ENCODE measurements at places on chromosomes 5 and 9.

- no peak for DNase-seq
Observed at GRCh38 chr5:154881986-154882385, 23.6 kb downstream of the CNOT8 start.

- no peak for DNase-seq
Observed at GRCh38 chr5:145141534-145141933, 693.6 kb downstream of the PRELID2 start.

DNA sequence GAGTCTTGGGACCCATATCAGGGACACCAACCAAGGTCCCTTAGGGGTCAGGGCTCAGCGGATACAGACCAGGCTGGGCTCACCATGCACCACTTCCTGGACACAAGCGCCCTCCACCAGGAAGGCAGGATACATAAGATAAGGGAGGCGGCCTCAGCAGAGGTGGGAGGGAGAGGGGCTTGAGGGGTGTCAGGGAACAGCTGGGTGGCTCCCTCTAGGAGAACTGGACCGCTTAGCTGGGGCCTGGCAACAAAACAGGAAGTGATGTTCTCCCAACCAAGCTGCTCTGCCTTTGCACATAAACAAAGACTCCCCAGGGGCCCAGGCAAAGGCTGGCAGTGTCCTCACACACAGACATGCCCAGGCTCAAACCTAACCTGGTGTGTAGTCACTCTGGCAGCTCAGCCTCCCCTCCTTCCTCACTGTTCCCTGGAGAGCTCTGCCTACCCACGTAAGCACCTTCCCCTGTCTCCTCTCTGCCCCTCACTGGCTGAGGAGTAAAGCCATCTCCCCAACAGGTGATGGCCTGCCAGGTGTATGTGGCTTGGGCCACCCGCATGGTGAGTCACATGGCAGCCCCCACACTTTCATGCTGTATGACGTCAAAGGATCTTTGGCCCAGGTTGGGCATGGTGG, 5.8 kb upstream of the BICD2 start:
- no peak for DNase-seq

- no peak for DNase-seq
Observed at GRCh38 chr5:154683101-154683880, 71.9 kb upstream of the LARP1 start.

- no peak for DNase-seq
Observed at GRCh38 chr5:168669156-168669555, 90.0 kb upstream of the PANK3 start.

DNA sequence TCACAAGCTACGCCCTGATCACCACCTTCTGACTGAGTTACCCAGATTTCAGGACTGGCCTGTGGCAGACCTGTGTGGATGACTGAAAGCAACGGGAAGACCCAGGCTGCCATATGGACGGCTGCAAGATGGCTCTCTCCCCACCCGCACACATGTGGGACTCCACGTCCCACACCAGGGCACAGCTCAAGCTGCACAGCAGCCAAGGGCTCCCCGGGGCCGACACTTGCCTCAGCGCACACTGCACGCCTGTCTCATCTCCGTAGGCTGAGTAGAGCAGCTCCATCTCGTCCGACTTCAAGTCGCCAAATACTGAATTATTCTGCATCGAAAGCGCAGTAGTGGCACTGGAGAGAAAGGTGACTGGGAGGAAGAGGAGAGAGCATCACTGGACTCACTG, 14.5 kb downstream of the BRD9 start:
- DNase-seq = no peak

- DNase-seq = no peak
Observed at GRCh38 chr5:90682278-90682677, 123.7 kb downstream of the ADGRV1 start.

- DNase-seq = no peak
Observed at GRCh38 chr5:110441035-110441434, 285.4 kb downstream of the TMEM232 start.

GRCh38 chr5:539469-540070, 15.3 kb upstream of the SLC9A3 start:
- DNase-seq = no peak

DNA sequence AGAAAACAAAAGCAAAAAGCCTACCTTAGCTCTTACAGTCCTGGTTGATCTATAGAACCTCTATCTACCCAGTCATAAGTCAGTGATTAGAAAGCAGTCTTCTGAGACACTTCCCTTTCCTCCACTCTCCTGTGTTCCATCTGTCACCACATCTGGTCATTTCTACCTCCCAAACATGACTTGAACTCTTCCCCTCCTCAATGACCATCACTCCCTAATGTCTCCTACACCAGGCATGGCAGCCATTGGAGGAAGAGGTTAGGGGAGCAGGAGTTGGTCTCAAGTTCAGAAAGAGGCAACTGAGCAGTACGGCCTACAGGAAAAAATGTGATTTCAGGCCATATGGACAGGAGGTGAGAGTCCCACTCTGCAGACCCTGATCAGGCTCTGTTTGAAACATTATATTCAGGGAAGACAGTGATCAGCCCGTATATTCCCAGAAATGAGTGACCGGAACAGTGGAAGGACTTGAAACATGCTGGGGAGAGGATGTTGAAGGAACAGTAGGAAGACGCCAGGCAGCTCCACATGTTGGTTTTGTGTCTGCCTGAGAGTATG, 12.0 kb downstream of the ABLIM3 start:
- DNase-seq = no peak

All from activated CD4-positive, alpha-beta T cell treated with anti-CD3 and anti-CD28 coated beads, Interleukin-2, amount 10 ng/mL, durations not matched to agents 7 days and 5 days (primary cell).